ENCODE measurements at places on chromosomes 6 and 20. TPM values are rescaled to one million over a fixed set of nuclear protein-coding genes. Genes with fewer than 3 reads are reported as not detected.

The BPI gene
- total RNA-seq, result not detected

The SALL4 gene
- total RNA-seq, result not detected

The SCUBE3 gene
- total RNA-seq, result 0.12 TPM

The FNDC1 gene
- 1.8 TPM for total RNA-seq

The CARMIL1 gene
- 7.9 TPM for total RNA-seq

The VNN1 gene
- 1.1 TPM for total RNA-seq

DNA sequence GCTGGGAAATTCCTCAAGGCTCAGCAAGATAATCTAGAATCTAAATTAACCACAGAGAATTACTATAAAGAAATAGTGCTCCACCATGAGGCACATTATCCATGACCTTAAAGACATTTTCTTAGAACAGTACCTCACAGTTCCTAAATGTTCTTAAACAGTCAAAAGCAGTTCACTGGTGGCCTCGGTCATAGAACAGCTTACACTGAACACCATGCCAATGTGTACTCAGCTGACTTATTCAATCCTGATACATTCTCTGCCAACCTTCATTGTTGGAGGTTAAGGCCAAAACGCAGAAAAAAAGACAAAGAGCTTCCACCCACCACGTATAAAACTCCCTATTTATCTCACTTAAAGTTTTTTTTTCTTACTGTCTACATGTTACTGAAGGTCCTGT, 21.8 kb upstream of the TMEM170B start:
- H3K27me3 ChIP-seq, result no peaks in the 10 kb centered on the region
- no peak for DNase-seq
- no peaks in the 10 kb centered on the region for H3K36me3 ChIP-seq
- no peaks in the 10 kb centered on the region for H3K4me1 ChIP-seq
- H3K4me3 ChIP-seq, result no peak overlapping the region
- no peak overlapping the region for H3K27ac ChIP-seq

GRCh38 chr6:38730140-38730862, 15.2 kb downstream of the DNAH8 start:
- no peak for DNase-seq
- no peaks in the 10 kb centered on the region for H3K4me1 ChIP-seq
- no peaks in the 10 kb centered on the region for H3K27me3 ChIP-seq
- no peak overlapping the region for H3K27ac ChIP-seq
- no peaks in the 10 kb centered on the region for H3K36me3 ChIP-seq
- no peak overlapping the region for H3K4me3 ChIP-seq

DNA sequence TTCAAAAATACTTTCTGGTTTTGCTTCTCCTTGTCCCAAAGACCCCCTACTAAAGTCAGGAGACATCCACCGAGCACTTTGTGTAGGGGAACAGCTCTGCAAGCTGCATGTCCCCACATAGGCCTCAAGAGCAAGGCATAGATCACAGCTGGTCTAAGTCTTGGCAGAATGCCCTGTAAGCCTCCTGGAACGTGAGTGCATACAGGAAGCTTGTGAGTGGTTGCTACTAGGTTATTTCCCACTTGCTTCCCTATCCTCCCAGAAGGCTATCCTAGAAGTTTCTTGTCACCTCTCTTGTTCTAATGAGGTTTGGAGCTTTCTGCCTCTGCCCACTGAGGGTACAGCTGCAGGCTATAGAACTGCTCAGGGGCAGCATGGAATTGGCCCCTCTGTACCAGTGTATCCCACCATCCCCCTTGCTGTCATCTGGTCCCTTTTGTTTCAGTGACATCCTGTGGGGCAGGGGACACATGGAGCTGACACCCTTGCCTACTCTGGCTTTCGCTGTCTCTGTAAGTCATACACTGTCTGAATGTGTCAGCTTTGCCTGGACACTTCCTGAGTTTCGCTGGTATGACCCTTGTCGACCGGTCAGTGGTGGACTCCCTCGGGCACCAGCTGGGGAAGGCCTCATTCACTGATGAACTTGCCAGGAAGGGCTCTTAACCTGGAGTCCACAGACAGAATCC, 35.6 kb upstream of the KCNK16 start:
- no peak overlapping the region for H3K27ac ChIP-seq
- H3K4me1 ChIP-seq, result no peaks in the 10 kb centered on the region
- H3K4me3 ChIP-seq, result no peak overlapping the region
- DNase-seq, result no peak
- no peaks in the 10 kb centered on the region for H3K36me3 ChIP-seq
- no peaks in the 10 kb centered on the region for H3K27me3 ChIP-seq

DNA sequence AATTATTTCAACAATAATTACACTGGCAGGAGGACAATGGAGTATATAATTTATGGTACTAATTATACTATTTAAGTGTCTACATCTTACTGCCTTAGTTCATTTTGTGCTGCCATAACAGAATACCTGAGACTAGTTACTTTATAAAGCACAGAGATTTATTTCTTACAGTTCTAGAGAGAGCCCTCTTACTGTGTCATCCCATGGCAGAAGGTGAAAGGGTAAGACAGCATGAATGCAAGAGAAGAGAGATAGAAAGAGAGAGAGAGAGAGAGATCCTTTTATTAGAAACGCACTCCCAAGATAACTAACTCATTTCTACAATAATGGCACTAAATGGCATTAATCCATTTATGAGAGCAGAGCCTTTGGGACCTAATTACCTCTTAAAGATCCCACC, 314.7 kb downstream of the EPM2A start:
- no peaks in the 10 kb centered on the region for H3K4me1 ChIP-seq
- no peaks in the 10 kb centered on the region for H3K36me3 ChIP-seq
- no peak overlapping the region for H3K27ac ChIP-seq
- no peak overlapping the region for H3K4me3 ChIP-seq

GRCh38 chr6:25623065-25623464, 28.9 kb upstream of the SCGN start:
- H3K27me3 ChIP-seq, result no peaks in the 10 kb centered on the region
- no peak for DNase-seq
- peaks cover 7% of the 10 kb centered on the region for H3K36me3 ChIP-seq
- H3K27ac ChIP-seq, result no peak overlapping the region
- H3K4me3 ChIP-seq, result no peak overlapping the region
